Frontal cortex (tissue), 4 donors: ENCODE measurements at places on chromosomes 7 and 10. TPM values are rescaled to one million over a fixed set of nuclear protein-coding genes. Genes with fewer than 3 reads are reported as not detected.

PTPN12 gene
- total RNA-seq = 141 TPM

MCM7 gene
- total RNA-seq = 35.9 TPM

CFAP46 gene
- total RNA-seq = 2.0 TPM

JAKMIP3 gene
- 4.1 TPM for total RNA-seq

PRKG1 gene
- total RNA-seq = 15.5 TPM

AOAH gene
- total RNA-seq = 3.7 TPM

SMKR1 gene
- 3.7 TPM for total RNA-seq

NEUROG3 gene
- not detected for total RNA-seq

ELAPOR2 gene
- 21.6 TPM for total RNA-seq

ZMIZ2 gene
- total RNA-seq = 9.8 TPM

PNLIPRP2 gene
- total RNA-seq = not detected

ABCC2 gene
- total RNA-seq = 0.41 TPM

SNX8 gene
- 3.3 TPM for total RNA-seq

UNCX gene
- not detected for total RNA-seq

NME8 gene
- not detected for total RNA-seq

ARL4A gene
- 49.7 TPM for total RNA-seq

CCDC146 gene
- 15.9 TPM for total RNA-seq

TAF3 gene
- 2.4 TPM for total RNA-seq

UPK3B gene
- not detected for total RNA-seq

CPA4 gene
- under 0.01 TPM for total RNA-seq

MSANTD7 gene
- total RNA-seq = 31.4 TPM

CLDN15 gene
- total RNA-seq = 2.9 TPM

UBE3C gene
- total RNA-seq = 87.6 TPM

TMEM248 gene
- total RNA-seq = 46.9 TPM

SLC39A12 gene
- 4.5 TPM for total RNA-seq

WBP1L gene
- 15.5 TPM for total RNA-seq

PRSS37 gene
- not detected for total RNA-seq

HOXA5 gene
- not detected for total RNA-seq

CAMK2B gene
- total RNA-seq = 99.5 TPM

GIMAP4 gene
- 9.0 TPM for total RNA-seq

GATA3 gene
- total RNA-seq = not detected

BRAF gene
- total RNA-seq = 95.4 TPM

GIMAP5 gene
- 3.7 TPM for total RNA-seq

GPR26 gene
- total RNA-seq = 5.3 TPM

ITPRID1 gene
- total RNA-seq = 1.2 TPM

AHR gene
- 13.9 TPM for total RNA-seq

SPDYE2 gene
- total RNA-seq = not detected

CH25H gene
- 0.82 TPM for total RNA-seq

ABCB1 gene
- 6.5 TPM for total RNA-seq

PRPS1L1 gene
- not detected for total RNA-seq

GFRA1 gene
- total RNA-seq = 8.2 TPM

ZNF804B gene
- 6.9 TPM for total RNA-seq
